Caco-2 (cell line): ENCODE measurements at places on chromosomes 1 and 21. TPM values are rescaled to one million over a fixed set of nuclear protein-coding genes. Genes with fewer than 3 reads are reported as not detected.

The LCE1E gene
- total RNA-seq, result not detected in 2 replicates

The CACHD1 gene
- total RNA-seq, result 16.6 and 18.5 TPM in 2 replicates

The ADPRS gene
- total RNA-seq, result 17.5 and 19.3 TPM in 2 replicates

The PLK3 gene
- total RNA-seq, result 3.2 and 5.2 TPM in 2 replicates

The RPTN gene
- total RNA-seq, result not detected in 2 replicates
